ENCODE measurements at places on chromosomes 4 and X. TPM values are rescaled to one million over a fixed set of nuclear protein-coding genes. Genes with fewer than 3 reads are reported as not detected.

- DNase-seq: no peak
Measured at GRCh38 chr4:86174506-86174905, 185.3 kb downstream of the MAPK10 start.

GRCh38 chrX:13829983-13830382 lies 13.1 kb upstream of the GPM6B start:
- DNase-seq: no peak

- DNase-seq: no peak
Measured at GRCh38 chrX:12874581-12874980, 7.7 kb downstream of the TLR7 start.

PGK1 gene
- 454 TPM for polyA plus RNA-seq

STARD8 gene
- not detected for polyA plus RNA-seq

Data from CD8-positive, alpha-beta memory T cell (primary cell).